Hindlimb muscle (tissue), 1 donor: ENCODE measurements at places on chromosomes 4 and X. TPM values are rescaled to one million over a fixed set of nuclear protein-coding genes. Genes with fewer than 3 reads are reported as not detected.
A peak's percentile ranks its signal among the peaks of the same experiment; 100 is the strongest.

The HPF1 gene
- 26.9 TPM for polyA plus RNA-seq

The OPHN1 gene
- polyA plus RNA-seq: 16.6 TPM

The EVC gene
- polyA plus RNA-seq: 17.2 TPM

The SHROOM3 gene
- 34.3 TPM for polyA plus RNA-seq

The CPZ gene
- 6.0 TPM for polyA plus RNA-seq

The SPANXB1 gene
- not detected for polyA plus RNA-seq

The C1QTNF7 gene
- 2.0 TPM for polyA plus RNA-seq

DNA sequence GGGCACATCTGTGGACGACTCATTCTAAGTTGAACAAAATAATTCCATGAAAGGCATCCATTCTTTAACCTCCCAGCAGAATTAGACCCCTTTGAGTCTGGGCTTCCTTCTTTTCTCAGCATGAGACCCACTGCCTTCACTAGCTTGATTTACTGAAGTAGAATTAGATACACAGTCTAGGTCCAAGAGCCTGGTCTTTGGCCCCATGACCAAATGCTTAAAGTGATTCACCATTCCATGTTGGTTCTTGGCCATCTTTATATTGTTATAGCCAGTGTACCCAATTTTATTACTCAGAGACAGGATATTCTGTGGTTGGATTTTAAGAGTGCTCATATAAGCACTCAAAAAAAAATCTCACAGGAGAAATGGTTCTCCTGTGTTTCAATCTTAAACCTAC, 155.3 kb upstream of the GPC4 start:
- no peak for DNase-seq

DNA sequence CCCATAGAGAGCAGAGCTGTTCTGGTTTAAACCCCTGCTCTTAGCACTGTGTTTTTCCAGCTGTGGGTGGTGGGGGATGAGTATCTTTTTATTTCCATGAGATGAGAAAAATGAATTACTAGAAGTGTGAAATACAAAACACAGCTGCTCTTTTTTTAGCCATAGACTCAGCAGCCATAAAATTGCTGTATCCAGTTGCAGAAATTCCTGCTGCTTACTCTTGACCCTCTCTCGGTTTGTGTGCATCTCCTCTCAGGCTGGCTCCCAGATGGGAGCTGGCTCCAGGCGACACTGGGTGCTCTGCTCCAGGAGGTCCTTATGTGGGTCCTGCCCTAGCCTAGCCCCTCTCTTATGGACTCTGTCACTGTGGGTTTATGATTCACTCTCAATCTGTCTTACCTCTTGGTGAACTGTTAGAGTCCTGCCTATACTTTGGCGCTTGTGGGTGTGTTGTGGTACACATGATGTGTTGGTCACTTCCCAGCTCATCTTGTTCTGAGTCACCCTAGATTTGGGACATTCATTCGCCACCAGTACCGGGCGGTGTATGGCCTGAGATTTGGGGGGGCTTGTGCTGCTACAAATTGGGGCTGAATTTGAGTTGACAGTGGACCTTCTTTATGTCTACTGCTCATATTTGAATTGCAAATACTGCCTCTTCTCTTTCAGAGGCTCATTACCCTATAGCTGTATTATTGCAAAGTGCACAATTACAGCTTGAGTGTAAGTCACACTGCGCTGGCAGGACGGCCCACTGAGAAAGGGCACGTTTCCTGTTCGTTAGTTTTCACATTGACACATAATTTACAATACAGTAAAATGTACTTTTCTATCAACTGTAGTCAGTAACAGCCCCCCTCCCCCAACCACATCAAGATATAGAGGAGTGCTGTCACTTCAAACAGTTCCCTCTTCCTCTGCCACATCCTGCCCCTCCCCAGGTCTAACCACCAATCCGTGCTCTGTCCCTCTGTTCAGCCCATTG, 46.9 kb upstream of the MSANTD1 start:
- no peak for DNase-seq

GRCh38 chrX:56233682-56234081, 1.5 kb downstream of the KLF8 start:
- DNase-seq: peak; percentile 21

- DNase-seq: no peak
Measured at GRCh38 chrX:24343719-24344118, 16.7 kb upstream of the SUPT20HL1 start.

DNA sequence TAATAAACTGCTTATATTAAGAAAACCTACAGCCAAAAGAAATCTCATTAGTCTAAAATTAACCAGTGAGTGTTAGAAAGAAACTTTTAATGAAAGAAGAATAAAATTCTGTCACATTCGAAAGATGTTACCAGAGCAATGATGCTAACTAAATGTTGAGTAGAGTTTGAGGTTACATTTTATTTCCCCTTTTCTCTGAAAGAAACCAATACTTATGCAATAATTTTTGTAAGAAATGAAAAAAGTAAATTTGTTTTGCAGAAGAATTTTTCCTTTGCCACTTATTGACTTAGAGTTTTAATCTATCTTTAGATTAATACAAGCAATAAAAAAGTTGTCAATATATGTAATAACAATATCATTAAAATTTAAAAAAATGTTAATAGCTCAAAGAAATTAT, 574.0 kb upstream of the GALNTL6 start:
- DNase-seq: no peak

DNA sequence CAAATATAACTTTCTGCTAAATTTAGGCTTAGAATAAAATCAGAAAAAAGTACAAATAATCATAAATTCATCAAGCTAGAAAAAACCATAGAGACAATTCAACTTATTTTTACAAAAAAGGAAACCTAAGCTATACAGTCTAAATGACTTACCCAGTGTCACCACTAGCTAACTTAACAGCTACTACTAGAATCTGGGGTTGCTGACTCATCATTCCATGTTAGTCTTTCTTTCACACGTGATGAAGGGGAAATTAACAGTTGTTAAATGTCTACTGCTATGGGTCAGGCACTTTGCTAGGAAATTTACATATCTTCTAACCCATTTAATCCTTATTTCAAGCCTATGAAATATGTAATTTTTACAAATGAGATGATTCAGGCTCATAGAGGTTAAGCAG, 349.3 kb upstream of the GALNT7 start:
- no peak for DNase-seq

DNA sequence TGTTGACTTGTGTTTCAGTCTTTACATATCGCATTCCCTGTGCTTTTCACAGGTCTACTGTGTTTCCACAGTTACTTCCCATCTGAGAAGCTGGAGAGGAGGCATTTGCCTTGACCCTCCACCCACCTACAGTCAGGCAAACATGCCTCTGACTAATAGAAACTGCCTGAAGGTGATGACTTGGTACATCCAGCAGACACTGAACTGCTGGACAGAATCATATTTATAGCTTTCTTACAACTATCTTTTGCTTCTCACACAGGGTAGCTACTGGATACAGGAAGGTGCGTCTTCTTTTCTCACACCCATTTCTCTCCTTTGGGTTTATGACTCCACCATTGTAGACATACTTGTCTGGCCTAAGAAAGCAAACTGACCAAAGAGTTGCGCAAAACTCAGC, 58.0 kb downstream of the VGLL1 start:
- DNase-seq: no peak

DNA sequence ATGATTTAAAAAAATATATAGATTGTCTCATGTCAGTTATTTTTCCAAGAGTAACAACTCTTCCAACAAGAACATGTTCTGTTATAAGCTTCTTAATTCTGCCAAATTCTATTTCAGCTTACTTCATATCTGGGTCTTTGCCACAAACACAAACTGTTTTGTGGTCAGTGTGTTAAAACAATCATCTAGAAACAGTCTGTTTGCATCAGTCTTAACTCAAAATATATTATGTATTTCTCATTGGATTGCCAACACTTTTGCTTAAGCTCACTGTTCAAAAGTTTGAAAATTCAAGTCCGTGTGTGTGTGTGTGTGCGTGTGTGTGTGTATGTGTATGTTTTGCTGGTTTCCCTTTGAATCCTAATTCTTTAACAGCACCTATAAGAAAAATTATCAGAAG, 752.3 kb upstream of the NDST4 start:
- peak; percentile 80 for DNase-seq
